Iris pigment epithelial cell (primary cell): ENCODE measurements at places on chromosomes 16 and 17.
A peak's percentile ranks its signal among the peaks of the same experiment; 100 is the strongest.

DNA sequence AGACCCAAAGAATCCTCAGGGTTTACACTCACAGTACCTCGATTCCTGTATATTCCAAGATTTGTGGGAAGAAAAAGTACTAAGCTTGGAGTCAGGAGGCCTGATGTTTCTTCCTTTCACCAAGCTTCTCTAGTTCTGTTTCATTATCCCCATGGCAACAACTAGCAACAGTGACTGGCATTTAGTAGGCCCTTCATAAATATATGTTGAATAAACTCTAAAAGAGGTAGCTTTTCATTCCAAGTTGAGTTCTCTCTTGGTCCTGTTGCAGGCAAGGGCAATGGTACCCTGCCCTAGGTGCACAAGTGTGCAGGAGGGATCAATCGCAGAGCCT lies 527 bp upstream of the UBE2Z start:
- DNase-seq = peak; percentile 77

DNA sequence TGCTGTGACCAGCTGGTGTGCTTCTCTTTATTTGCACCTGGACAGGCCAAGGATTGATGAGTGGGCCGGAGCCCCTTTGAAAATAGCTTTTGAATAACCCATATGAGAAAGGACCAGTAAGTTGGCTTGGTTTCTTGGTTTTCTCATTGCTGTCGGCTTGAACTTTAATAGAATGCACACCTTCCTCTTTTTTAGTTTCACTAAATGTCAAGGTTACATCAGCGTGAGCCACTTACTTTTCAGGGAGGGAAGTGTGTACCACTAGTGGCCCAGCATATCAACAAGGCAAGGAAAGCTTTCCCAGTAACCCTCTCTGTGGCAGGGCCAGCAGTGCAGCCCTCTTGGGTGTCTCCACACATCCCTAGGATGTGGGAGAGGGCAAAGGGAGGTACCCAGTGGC lies 433.3 kb downstream of the CA10 start:
- DNase-seq = no peak

- DNase-seq = peak; percentile 24
Measured at GRCh38 chr16:74999219-74999608, 390 bp downstream of the ZNRF1 start.

DNA sequence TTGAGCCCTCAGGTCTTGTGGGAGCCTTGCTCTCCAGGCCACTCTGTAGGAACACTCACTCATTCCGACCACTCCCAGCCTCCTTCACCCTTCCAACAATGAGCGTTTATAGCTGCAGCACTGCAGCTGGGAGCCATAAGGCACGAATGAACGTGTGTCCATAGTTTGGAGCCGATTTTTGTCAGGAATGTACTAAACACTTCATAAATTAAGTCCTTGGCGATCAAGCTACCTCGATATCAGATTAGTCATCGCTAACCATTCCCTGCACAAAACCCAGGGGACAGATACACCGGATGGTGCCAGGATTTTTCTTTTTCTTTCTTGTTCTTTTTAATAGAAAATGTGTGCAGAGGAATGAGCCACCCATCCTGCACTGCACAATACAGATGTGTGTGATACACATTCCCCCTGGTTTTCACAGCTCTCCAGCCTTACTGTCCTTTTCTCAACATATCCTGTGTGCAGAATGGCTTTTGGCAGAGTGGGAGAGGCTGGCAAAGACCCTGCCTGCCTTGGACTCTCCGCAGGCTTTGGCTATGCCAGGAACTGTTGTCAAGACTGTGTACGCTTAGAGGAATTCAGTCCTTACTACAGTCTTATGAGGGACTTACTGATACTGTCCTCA lies 68.4 kb upstream of the ELAC2 start:
- DNase-seq = no peak

DNA sequence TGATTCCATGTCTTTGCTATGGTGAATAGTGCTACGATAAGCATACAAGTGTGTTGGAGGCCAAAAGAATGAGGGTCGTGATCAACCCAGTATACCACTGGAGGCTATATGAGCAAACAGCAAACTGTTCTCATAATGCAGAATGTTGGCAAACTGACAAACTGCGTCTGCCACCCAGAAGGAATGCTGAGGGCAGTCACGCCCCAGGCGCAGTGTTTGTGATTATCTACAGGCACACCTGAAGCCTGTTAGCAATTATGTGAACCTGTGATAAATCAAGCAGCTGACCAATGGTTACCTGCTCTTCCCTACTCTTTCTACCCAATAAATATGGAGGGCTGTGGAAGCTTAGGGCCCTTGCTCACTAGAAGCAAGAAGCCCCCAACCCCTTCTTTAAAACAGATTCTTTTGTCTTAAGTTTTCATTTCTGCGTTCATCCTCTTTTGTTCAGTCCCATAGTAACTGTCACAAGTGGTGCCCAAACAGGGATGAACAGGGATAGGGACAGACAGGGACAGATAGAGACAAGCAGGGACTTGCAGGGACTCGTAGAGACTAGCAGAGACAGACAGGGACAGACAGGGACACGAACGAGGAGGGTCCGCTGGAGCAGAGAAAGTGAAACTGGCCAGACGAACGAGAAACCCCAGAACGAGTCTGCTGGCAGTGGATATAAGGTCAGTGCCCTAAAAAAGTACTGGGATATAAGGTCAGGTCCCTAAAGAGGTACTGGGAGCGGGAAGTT lies 25.1 kb downstream of the CD300LG start:
- no peak for DNase-seq

- DNase-seq = no peak
Measured at GRCh38 chr17:61331178-61331577, 68.5 kb upstream of the TBX2 start.

DNA sequence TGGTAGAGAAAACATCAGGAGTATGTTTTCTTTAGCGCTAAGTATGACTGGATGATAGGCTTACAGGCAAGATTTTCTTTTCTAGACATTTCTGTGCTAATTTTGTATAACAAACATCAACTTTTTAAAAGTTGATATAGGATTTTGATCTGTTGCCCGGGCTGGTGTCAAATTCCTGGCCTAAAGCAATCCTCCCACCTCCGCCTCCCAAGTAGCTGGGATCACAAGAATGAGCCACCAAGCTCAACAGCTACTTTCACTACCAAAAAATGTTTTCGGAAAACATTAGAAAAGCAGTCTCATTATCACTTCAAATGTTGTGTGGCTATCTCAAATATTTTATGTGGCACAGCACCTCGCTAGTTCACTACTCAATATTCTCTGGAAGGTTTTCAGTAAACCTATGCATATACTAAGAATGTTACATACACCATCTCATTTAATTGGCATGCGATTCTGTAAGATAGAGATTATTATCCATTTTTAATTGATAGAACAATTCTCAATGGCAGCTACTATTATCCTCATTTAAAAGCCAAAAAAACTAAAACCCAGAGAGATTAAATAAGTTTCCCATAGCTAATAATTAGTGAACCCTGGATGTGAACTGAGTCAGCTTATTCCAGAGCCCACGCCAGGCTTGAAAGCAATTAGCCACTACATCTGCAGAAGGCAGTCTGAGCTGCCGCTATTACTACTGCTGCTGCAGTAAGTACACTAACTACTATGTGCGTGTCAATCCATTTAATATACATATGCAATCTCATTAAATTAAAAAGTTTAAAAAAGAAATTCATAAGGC lies 41.7 kb downstream of the CREBBP start:
- DNase-seq = peak; percentile 46

GRCh38 chr17:7560172-7561027 lies 1.3 kb upstream of the SENP3 start:
- peak; percentile 68 for DNase-seq

- DNase-seq = no peak
Measured at GRCh38 chr17:5913032-5913531, 157.1 kb upstream of the WSCD1 start.

GRCh38 chr17:81337476-81337879 lies 42.4 kb upstream of the SLC38A10 start:
- DNase-seq = no peak

- peak; percentile 66 for DNase-seq
Measured at GRCh38 chr17:82734987-82735866, at the start of gene FN3K. FN3K (plus strand) TSS chr17:82735615; CDS start chr17:82735637, 22 bp downstream.

DNA sequence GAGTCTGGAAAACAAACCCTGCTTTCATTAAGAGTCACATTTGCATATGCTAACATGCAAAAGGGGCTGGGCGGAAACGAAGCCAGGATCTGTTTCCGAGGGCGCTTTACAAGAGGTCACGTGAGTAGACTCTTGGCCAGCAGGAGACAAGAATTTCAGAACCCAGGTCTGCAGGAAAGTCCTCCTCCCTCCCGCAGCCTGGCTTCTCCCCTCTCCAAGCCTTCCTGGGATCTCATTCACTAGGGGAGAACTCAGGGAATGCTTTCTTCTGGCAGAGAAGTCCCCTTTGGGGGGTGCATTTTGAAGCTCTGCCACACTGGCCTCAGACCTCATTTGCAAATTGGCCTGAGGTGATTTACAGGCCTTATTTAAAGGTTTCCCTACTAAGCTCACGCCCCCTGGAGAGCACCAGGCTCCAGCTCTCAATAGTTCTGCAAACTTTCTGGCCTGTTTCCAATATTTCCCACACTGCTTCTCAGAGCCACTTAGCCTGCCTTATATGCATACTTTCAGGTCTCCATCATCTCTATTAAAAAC lies 57.2 kb upstream of the CACNG5 start:
- peak; percentile 59 for DNase-seq

DNA sequence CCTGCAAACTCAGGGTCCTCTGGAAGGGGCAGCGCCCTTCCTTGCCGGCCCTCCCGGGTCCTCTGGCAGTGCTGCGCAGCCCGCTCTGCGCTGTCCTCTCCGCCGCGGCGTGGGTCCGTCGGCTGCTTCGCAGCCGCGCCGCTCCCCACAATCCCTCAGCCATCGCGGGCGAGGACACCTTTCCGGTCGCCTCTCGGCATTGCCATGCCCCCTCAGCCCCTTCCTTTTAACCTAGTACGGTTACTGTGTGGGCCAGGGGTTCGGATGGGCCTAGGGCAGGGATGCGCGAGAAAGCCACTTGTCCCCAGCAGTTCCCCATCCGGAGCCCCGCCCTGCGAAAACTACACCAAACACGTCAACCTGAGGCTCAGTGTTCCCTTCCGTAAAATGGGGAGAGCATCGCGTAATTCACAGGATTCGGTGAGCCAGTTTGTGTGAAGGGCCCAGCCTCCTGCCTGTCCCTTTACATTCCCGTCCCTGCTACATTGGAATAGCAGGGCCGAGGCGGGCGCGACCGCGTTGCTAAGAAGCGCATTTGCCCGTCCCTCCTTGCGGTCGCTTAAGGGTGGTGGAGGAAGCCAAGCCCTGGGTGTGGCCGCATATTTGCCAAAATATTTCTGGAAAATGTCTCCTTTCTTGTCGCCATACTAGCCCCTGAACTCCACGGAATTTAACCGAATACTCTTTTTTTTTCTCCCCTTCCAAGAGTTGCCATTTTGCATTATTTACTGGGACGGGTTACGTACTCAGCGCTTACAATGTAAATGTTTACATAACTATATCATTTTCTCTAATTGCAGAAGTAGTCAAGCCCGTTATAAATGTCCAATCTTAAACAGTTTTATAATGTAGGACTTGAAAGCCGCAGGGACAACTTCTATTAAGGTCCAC lies 13.2 kb downstream of the COPZ2 start:
- DNase-seq = peak; percentile 20

GRCh38 chr17:45048795-45049563 lies 2.5 kb downstream of the DCAKD start:
- no peak for DNase-seq

DNA sequence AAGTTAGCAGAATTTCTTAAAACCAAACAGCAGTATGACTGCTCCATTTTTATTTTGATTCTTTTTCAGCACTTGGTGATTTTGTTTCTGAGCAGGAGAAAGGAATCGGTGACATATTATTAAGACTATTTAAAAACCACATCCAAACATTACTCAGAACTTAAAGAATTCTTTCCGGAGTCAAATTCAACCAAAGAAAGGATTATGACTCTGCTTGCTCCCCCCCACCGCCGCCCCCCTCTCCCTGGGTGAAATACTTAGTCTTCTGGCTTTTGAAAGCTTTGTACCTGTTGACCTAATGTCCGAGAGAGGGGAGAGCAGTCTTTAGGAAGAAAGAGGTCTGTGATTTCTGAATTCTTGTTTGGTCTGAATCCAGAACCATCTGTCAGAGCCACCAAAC lies 17.9 kb upstream of the COL1A1 start:
- DNase-seq = peak; percentile 93

GRCh38 chr17:80277751-80278671 lies 17.4 kb downstream of the RNF213 start:
- peak; percentile 35 for DNase-seq

GRCh38 chr16:19718624-19718965 lies 524 bp downstream of the IQCK start:
- peak; percentile 32 for DNase-seq

DNA sequence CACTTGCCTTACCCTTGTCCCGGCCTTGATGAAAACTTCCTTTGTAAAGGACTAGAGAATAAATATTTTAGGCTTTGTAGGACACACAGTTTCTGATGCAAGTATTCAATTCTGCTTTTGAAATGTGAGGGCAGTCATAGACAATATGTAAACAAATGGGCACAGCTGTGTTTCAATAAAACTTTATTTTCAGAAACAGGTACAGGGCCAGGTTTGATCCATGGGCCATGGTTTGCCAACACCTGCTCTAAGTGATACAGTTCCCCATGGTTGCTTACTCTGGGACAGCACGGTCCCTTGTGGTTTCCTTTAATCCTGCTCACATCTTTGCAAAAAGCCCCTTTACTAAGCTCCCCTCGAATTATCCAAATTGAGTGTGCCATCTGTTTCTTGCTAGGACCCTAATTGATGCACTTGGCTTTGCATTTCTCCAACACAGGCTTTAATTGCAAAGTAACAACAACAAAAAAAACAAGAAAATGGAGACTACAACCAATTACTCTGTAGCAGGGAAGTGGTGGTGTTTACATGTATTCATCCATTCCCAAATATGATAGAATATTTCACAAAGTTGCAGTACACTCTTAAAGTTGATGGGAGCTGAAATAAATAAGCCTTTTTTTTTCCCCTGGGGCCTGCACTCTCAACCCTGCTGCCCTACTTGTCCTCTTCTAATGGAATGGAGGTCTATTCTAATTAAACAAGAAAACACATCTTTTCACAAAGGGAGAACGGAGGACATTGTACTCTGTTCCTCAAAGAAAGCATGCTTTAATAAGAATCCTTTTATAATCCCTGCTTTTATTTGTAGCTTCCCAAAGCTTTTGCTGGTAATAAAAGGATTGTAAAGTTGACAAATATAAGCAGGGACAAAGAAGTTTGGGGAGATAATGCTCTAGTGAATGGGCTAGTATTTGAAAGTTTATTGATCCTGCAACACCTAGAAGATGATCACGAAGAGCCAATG lies 37.7 kb upstream of the TOX3 start:
- no peak for DNase-seq

DNA sequence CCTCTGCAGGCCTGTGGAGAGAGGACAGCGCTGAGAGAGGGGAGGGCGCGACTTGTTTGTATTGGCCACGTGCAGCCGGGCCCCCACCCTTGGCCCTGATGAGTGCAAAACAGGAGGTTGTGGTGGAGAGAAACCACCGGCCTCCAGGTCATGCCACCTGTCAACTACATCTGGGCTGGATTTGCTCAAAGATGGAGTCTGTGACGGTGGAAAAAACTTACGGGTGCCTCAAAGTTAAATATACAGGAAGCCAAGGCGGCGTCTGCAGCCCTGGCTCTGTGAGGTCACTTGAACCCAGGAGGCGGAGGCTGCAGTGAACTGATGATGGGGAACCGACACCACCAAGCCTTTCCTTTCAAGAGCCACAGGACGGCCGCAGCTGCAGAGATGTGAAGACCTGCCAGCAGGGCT lies 15.7 kb downstream of the C16orf74 start:
- DNase-seq = no peak

- no peak for DNase-seq
Measured at GRCh38 chr17:46910179-46910927, 12.6 kb upstream of the GOSR2 start.

GRCh38 chr17:81869221-81870130 lies 1.7 kb downstream of the ARHGDIA start:
- peak; percentile 23 for DNase-seq
